ENCODE measurements at places on chromosomes 2 and 18.
A peak's percentile ranks its signal among the peaks of the same experiment; 100 is the strongest.

DNA sequence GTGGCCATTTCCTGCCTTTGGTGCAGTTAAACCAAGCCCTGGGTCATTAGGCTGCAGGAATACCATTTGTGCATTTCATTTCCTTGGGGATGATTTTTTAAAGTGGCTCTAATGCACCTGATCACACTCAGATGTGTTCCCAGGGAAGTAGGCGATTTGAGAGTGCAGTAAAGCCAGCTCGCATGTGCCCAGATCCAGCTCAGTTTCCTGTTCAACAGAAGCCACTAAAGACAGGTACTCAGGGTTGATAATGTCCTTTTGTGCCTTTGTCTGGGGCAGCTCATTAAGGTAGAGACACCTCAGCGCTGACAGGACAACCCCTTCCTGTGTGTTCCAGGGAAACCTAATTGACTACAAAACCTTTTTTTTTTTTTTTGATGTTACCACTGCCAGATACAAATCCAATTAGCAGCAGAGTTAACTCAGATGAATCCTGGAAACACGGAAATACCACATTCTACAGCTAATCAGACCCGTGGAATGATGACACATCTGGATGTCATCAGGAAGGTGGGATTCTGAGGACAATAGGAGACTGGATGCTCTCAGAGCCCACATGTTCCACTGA lies 15.2 kb upstream of the CHRNA1 start:
- no peak for DNase-seq

GRCh38 chr2:8822218-8822617 lies 15.2 kb downstream of the KIDINS220 start:
- DNase-seq, result no peak

DNA sequence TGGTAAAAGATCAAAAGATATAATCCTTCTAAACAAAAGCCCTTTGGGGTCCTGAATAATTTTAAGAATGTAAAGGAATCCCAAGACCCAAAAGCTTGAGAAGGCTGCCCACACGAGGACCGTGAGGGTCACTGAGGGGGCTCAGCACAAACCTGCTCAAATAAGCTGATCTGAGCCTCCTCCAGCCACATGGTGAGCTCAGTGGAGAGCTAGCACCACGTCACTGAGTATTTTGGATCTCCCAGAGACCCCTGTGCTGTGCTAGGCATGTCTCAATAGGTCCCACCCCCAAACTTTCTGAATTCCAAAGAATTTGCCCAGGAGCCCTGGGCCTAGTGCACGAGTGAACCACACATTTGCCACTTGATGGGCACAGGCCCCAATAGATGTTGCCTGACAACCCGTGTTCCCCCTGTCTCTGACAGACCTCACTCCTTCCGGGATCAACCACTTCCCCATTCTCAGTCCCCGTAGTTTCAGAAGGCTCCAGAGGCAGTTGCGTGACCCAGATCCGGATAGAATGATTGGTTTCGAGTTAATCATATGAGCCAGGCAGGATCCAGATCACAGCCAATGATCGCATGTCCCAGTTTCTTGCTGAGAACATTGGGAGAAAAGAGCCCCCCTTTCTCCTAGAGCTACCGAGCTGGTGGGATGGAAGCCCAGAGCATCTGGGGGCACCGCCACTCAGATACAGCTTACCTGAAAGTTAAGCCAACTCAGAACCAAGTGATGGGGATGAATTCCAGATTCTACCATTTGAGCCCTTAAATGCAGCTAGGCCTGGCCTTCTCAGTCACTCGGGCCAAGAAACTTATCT lies 203.8 kb downstream of the TNS1 start:
- peak; percentile 33 for DNase-seq

GRCh38 chr2:135637456-135638087 lies 104.1 kb upstream of the UBXN4 start:
- no peak for DNase-seq

GRCh38 chr2:120964819-120965218 lies 229.2 kb downstream of the GLI2 start:
- DNase-seq, result no peak

DNA sequence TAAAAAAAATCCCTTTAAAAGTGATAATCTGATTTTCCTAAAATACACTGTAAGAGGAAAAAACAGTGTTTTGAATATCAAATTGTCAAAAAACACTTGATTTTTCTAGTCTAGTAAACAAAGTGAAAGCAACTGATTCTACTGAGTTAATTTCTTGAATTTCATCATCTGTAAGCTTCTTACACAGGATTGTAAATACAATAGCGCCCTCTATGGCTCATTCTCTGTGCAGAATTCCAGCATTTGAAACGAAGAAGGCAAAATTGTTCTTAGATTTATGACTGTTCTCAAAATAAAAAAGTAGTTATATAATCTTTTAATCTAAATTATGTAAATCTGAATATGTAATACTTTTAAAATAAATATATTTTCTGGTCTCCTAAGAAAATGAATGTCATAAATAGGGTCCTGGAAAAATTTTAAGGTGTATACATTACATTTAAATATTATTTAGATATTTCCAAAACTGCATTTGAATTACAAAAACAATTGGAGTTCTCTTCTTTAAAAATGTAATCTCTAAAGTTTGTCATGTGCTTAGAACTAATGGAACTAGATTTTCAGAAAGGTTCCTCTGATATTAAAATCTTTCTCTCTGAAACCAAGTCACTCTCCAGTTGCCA lies 176.9 kb upstream of the MC4R start:
- DNase-seq, result no peak

DNA sequence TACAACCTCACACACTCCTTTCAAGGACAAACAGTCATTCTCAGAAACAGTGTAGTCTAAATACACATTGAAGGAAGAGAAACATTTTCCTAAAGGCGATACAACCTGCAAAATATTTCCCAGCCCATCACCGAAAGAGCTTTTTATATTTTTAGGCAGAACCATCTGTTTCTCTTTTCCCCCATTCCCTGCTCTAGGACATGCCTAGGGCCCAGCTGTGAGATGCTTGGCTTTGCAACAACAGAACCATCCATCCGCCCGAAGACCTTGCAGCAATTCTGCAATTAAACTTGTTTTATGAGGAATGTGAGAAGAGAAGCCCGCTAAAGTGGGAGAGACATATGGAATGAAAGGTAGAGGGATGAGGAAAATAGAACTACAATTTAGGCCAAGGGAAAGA lies 105.6 kb upstream of the RFX8 start:
- DNase-seq, result no peak

DNA sequence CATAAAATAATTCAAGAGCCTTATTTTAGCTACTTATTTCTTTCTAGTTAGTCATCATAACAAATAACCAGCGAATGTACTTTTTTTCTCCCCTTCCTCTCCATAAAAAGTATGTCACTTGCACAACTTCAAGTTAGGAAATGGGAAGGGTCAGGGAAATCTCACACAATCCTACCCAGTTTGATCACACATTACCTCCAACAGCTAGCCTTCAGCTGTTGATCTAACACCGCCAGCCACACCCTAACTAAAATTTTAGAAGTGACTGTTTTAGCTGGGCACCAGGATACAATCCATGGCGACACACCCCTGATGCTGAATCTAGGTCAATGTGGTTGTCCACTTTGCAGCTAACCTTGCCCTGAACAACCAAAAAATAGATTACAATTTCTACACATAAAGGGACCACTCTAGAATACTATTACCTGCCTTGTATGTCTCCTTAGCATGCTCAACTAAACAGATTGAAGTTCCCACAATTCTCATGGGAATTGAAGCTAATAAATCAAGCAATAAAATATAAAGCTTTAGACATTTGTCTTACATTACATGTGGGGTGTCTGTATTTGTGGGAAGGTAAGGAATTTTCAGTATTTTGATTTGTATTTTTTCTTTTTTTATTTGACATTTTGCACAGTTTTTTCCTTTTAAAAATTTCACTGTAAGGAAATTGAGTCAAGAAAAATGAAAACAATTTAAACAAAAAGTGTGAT lies 7.3 kb upstream of the COL3A1 start:
- no peak for DNase-seq

GRCh38 chr2:241850544-241851324 lies 8.0 kb downstream of the PDCD1 start:
- DNase-seq, result no peak

- DNase-seq, result peak; percentile 46
Measured at GRCh38 chr2:43039376-43040080, 186.9 kb downstream of the ZFP36L2 start.

DNA sequence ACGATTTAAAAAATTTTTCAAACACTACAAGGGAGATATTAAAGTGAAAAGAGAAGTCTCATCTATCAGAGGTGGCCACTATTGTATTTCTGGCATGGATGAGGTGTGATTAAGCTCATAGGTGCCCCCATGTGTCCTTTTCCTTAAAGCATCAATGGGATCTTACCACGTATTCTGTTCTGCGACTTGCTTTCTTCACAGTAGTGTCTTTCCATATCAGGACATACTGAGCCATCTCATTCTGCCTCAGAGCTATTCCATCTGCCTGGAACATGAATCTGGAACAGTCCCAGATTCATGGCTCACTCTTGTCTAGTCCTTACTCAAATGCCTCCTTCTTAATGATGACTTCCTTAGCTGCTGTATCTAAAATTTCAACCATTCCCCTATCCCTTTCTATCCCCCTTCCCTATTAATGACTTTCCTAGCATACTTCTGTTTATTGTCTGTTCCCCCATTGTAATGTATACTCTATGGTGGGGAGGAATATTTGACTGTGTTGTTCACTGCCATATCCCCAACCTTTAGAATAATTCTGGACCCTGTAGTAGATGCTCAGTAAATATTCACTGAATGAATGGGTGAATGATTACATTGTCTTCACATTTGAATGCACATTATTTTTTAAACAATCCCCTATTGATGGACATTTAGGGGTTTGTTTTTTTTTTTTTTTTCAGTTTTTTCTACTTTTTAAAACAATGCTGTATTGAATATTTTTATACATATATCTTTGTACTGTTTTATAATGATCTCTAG lies 11.1 kb downstream of the STAMBP start:
- no peak for DNase-seq

- DNase-seq, result no peak
Measured at GRCh38 chr18:23226930-23227725, 91.8 kb downstream of the CABLES1 start.

DNA sequence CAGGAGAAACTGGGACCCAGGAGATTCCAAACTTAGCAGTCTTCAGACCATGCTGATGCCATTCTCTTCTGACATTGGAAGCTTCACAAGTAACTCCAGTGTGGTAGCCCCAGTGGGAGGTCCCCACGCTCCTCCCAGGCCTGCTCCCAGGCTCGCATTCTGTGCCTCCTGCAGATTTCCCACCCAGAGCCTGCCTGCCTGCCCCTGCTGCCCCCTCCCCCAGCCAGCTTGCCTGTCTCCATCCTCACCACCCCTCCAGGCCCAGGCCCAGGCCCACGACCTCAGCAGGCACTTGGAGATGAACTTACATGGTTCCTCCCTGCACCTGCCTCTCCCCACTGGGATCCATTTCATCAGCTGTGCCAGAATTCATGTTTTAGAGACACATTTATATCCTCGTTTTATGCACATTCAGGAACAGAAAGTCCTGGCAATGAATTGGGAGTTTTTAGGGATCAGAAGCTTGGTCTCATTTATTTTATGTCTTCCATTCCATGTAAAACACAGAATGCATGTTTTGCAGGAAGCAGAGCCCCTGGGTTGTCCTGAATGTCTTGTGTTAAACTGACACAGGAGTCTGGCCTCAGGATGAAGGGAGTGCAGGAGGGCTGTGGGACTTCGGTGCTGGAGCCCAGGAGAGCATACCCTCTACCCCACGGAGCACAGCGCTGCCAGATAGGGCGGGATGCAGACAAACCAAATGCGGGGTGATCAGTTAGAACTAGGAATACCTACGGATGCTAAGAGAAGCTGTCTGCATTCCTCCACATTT lies 150.5 kb downstream of the SNTG2 start:
- DNase-seq, result no peak

- DNase-seq, result no peak
Measured at GRCh38 chr18:26479681-26480079, 68.7 kb downstream of the KCTD1 start.

- no peak for DNase-seq
Measured at GRCh38 chr2:21006423-21007128, 37.3 kb downstream of the APOB start.

- DNase-seq, result no peak
Measured at GRCh38 chr2:167451496-167452289, 563.4 kb downstream of the XIRP2 start.
